Endodermal cell (in vitro differentiated cells): ENCODE measurements at places on chromosomes 6 and 20.

GRCh38 chr6:159876242-159876641, 14.5 kb upstream of the MAS1 start:
- DNase-seq, result no peak

GRCh38 chr20:8457978-8458377, 325.9 kb downstream of the PLCB1 start:
- DNase-seq, result no peak

DNA sequence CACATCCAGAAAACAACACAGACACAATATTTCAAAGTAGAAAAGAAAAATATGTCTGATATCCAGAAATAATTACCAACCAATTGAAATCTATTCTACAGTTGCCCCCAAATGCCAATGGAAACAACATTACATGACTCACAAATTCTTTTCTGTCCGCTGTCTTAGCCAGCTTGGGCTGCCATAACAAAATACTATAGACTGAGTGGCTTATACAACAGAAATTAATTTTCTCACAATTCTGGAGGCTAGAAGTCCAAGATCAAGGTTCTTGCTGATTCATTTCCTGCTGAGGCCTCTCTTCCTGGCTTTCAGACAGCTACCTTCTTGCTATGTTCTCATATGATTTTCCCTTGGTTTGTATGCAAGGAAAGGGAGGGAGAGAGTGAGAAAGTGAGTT, 698.1 kb downstream of the DHX35 start:
- no peak for DNase-seq

GRCh38 chr6:90044833-90045381, 150.6 kb downstream of the GJA10 start:
- no peak for DNase-seq

DNA sequence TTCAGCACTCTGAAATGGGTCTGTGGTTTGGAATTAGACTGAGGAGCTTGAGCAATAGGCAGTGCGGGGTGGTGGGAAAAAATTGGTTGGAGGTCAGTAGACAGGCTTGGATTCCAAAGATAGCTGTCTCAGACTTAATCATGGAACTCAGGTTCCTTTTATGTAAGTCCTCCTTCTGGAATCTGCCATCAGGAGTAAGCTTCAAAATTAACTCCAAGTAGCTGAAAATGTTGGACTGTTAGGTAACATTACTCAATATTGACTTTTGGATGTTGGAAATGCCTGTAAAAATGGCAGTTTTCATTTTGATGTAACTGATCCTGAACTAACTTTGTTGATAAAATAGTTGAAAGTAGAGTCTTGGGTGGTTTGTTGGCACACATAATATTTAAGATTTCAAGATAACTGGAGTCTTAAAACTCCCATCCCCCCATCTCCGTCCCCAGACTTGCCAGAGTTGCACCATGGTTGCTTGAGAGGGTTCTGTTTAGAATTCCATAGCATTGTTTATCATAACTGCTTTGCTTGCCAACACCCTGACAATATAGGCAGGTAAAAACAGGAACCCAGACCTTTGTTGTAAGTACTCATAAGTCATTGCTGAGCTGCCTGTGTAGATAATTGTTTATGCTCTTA, 83.0 kb downstream of the PHF20 start:
- DNase-seq, result no peak

DNA sequence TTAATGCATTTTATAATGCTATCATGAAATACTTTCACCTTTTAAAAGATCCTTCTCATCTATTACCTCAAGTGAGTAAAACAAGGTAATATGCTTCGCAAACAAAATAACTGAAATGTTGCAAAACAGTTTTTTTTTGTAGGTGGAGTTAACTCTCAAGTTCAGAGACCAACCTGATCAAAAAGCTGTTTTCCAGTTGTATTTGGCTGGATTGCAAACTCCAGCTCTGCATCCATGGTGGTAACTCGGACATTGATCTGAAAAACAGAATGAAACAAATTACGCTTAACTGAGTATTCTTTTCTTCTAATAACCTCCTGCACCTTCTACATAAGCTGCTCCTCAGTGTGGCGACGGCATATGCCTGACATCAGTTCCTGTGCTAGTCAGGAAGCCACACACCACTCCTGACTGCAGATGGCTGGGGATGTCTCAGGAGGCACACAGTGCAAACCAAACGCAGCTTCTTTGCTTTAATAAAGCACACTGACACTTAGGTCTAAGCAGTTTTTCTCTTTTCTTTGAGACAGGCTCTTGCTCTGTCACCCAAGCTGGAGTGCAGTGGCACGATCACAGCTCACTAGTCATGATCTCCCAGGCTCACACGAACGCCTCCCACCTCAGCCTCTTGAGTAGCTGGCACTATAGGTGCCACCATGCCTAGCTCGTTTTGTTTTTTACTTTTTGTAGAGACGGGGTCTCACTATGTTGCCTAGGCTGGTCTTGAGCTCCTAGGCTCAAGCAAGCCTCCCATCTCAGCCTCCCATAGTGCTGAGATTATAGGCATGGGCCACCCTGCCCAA, 29.9 kb downstream of the EZR start:
- DNase-seq, result peak; percentile 44

- DNase-seq, result no peak
Measured at GRCh38 chr6:158067436-158068015, 85.9 kb downstream of the SYNJ2 start.

DNA sequence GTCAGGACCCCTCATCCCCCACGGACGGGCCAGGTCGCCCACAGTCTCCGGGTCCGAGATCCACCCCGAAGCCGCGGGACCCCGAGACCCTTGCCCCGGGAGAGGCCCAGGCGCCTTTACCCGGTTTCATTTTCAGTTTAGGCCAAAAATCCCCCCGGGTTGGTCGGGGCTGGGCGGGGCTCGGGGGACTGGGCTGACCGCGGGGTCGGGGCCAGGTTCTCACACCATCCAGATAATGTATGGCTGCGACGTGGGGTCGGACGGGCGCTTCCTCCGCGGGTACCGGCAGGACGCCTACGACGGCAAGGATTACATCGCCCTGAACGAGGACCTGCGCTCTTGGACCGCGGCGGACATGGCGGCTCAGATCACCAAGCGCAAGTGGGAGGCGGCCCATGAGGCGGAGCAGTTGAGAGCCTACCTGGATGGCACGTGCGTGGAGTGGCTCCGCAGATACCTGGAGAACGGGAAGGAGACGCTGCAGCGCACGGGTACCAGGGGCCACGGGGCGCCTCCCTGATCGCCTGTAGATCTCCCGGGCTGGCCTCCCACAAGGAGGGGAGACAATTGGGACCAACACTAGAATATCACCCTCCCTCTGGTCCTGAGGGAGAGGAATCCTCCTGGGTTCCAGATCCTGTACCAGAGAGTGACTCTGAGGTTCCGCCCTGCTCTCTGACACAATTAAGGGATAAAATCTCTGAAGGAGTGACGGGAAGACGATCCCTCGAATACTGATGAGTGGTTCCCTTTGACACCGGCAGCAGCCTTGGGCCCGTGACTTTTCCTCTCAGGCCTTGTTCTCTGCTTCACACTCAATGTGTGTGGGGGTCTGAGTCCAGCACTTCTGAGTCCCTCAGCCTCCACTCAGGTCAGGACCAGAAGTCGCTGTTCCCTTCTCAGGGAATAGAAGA, 978 bp downstream of the HLA-A start:
- peak; percentile 60 for DNase-seq

DNA sequence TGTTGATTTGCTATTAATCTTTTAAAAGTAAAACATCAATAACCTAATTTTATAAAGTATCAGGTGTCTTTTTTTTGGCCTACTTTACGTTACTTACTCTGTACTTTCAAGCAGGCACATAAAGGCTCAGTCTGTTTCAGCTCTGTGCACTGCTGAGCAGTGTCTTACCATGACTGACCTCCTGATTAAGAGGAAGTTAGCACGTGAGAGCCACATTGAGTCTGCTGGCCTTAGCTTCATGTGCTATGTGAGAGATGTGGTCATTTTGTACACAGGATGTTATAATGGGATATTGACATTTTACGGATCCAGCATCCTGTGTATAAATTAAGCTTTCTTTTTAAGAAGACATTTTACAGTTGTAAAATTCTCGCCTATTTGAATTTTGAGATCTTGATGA, 31.9 kb downstream of the ARID1B start:
- DNase-seq, result peak; percentile 10
